ENCODE measurements at places on chromosomes 13 and 19.

GRCh38 chr13:70388935-70389334 lies 280.7 kb upstream of the KLHL1 start:
- DNase-seq, result no peak

DNA sequence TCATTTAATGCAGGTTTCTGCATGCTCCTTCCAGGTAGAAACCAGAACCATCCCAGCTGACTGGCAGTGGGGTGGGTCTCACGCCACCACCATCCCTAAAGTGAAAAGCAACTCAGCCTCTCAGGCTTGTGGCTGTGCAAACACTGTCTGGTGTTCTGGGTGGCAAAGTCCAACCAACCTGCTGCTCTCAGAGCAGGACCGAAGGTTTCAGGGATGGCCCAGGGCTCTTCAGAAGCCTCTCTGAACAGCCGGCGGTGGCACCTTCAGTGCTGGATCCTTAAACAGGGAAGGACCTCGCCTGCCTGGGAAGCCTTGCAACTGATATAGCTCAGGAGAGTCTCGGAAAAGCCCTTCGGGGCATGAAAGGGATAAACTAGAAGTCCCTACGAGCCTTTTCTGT lies 100.8 kb downstream of the COL4A1 start:
- no peak for DNase-seq

- DNase-seq, result no peak
Observed at GRCh38 chr13:28324181-28324789, 170.6 kb downstream of the FLT1 start.

DNA sequence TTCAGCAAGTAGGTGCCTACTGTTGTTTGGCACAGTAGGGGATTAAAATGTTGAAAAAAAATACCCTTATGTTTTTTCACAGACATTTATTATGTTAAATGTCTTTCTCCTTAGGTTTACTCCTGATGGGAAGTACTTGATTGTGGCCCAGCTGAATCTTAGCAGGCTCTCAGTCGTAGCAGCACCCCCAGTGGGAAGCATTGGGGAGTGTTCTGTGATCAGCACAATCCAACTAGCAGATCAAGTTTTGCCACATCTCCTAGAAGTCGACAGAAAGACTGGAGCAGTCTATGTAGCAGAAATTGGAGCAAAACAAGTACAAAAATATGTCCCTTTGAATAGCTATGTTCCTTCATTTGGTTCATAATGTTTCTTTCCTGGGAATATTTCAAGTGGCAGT lies 9.3 kb downstream of the NHLRC3 start:
- no peak for DNase-seq

DNA sequence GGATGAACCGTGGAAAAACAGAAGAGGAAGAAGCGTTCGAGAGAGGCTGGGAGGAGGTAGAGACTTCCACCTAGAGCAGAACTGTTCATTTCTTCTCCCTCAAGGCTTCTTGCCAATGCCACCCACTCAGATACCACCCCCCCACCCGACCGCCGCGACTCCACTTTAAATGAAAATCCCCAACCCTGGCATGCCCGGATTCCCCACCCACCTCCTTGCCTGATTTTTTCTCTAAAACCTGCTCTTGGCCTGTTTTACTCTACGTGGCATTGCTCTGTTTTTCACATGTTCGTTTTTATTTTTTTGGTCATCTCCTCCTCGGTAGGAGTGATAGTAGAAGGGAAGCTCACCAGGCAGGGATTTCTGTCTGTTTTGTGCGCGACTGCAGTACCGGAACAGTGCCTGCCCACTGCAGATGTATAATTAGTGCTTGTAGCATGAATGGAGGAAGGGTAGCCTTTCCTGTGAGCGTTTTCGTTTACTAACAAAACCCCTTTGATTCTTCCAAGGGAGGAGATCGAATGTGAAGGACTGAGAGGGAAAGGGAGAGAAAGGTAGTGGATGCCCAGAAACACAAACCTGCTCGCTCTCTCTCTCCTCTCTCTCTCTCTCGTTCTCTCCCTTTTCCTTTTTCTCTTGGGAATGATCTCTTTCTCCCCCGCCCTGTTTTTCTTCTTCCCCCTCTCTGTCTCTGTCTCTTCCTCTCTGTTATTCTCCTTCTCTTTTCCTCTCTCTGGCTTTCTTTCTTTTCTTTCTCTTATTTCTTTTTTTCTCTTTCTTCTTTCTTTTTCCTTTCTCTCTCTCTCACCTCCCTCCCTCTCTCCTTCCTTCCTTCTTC lies 2.2 kb downstream of the CD70 start:
- no peak for DNase-seq

DNA sequence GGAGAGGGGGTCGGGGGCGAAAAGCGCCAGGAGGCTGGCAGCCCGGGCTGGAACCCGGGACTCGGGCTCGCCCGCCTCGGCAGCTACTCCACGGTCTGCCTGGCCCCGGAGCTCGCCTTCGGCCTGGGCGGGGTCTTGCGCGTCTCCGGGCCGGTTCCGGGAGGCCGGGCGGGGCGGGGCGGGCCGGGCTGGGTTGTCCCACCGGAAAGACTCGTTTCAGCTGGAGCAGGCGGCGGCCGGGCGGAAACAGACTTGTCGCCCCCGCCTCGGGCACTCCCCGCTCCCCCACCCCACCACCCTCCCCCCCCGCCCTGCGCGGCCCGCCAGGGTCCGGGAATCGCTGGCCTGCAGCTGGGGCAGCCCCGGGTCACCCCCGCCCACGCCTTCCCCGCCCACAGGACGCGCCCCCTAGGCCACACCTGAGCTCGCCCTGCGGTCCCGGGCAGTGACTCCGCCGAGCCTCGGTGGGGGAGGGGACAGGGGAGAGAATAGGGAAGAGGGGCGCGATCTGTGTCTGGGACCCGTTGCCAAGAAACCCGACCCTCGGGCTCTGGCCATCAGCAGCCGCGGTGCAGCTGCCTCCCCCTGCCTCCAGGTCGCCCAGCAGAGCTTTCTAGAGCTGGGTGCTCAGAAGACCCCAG lies 109.4 kb downstream of the KCTD15 start:
- DNase-seq, result no peak

DNA sequence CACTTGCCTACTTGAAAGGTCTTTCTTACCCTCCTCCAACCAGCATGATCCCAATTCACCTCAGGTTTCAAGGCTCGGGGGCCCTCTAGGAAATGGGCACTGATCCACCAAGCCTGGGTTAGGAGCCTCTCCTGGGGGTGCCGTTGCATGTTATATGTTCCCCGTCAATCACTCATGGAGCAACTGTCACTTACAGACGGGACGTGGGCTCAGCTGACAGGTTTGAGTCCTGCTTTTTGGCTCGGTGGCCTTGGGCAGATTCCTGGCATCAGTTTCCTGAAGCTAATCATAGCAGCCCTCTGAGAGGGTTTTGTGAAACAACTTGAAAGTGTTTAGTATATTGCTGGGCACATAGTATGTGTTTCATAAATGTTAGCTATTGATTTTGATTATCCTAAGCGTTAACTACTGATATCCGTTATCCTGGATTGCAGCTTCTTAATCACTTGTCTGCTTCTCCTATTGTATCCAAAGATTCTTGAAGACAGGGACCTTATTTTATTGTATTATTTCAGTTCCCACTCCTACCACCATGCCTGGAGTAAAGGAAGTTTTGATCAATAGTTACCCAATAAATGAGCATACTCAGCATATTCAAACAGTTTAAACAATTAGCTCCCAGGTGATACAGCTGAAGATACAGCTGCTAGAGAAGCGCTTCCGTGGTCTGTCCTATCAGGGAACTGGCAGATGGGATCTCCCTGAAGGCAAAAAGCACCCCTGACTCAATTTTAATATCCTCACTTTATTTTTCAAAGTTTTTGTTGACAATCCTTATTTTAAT lies 57.9 kb downstream of the RFC3 start:
- no peak for DNase-seq
